ENCODE measurements at places on chromosomes 7 and 10.

GRCh38 chr10:132462463-132463332, 65.7 kb downstream of the PWWP2B start:
- no peak for DNase-seq

GRCh38 chr7:24572997-24573553, at the start of gene PALS2:
PALS2 (plus strand) TSS chr7:24573452; CDS start chr7:24623668, 50,216 bp downstream.
- peak; percentile 87 for DNase-seq

- DNase-seq: no peak
These were observed 123.3 kb upstream of the FZD1 start for GRCh38 chr7:91140982-91141381.

GRCh38 chr7:5421714-5422395, 1.8 kb downstream of the TNRC18 start:
- DNase-seq: peak; percentile 11

DNA sequence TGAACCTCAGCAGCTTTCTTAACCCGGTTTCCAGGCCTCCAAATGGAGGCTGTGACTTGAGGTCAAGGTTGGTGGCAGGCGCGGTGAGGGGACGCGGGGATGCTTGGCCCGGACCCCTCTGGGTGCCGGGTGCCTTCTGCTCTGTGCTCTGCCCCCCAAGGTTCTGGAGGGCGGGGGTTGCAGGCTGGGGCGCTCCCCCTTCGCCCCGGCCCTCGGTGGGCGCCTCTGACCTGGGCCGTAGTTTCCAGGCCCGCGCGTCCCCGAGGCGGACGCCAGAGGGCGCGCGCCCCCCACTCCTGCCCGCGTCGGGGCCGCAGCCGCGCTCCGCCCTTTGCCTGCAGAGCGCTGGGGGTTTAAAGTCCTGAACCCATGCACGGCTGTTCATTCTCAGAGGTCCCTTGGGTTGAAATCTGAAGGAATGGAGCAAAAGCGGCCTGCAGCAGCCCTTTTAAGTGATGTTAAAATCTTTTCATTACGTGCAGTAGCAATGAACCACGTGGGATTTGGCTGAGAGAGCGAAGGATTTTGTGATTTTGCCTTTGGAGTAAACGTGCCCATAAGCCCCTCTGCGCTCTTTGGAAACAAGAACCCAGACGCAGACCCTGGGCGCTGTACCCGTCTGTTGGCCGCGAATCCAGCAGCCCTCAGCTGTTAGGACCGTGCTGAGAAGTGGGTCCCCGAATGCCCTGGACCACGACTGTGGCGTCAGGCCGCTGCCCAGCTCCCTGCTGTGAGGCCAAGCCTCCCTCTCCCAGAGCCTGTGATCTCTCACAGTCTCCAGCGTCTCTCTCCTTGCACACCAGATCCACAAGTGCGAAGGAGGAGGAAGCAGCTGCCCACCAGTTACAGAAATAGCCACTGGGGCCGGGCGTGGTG, 135.0 kb downstream of the ACTR3B start:
- DNase-seq: no peak

- DNase-seq: no peak
These were observed 729 bp upstream of the TAF3 start for GRCh38 chr10:7817576-7817975.

GRCh38 chr10:131090761-131091661, 220.5 kb downstream of the TCERG1L start:
- DNase-seq: no peak

GRCh38 chr10:17607060-17607459, 10.1 kb downstream of the HACD1 start:
- no peak for DNase-seq

- no peak for DNase-seq
These were observed 72.9 kb upstream of the NAMPT start for GRCh38 chr7:106357675-106358074.

GRCh38 chr10:92562424-92562823, 11.5 kb downstream of the IDE start:
- DNase-seq: no peak

DNA sequence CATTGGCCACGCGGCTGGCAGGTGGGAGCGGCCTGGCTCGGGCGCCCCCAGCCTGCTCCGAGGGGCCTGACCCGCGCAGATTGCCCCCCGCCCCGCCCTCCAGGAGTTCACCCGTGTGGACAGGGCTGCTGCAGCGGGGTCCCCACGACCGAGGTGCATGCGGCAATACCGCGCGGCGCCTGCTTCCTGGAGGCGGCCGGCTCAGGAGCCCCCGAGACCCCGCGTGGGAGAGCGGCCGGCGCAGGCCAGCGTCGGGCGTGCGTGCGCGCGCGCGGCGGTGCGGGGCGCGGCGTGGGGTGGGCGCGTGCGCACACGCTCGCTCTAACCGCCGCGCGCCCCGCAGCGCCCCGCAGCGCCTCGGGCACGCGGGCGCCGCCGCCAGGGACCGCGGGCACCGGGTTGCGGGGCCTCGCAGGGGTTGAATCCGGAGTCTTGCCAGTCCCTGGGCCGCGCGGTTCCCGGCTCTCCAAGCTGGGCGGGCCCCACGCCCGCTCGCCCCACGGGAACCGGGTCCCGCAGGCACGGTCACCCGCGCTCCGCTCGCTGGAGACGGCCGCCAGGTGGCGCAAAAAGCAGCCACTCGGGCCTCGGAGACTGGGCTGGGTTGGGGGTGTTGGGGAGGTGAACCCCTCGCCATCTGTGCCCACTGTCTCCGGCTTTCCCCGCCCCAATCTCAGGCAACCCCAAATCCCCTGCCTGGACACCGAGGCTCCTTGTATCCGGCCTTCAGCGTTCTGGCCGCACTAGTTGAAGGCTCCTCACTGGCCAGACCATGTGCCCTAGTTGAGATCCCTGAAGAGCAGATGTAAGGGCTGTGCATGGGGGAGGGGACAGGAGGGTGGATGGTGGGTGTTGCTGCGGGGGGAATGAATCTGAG, 1.3 kb upstream of the ACHE start:
- peak; percentile 55 for DNase-seq

DNA sequence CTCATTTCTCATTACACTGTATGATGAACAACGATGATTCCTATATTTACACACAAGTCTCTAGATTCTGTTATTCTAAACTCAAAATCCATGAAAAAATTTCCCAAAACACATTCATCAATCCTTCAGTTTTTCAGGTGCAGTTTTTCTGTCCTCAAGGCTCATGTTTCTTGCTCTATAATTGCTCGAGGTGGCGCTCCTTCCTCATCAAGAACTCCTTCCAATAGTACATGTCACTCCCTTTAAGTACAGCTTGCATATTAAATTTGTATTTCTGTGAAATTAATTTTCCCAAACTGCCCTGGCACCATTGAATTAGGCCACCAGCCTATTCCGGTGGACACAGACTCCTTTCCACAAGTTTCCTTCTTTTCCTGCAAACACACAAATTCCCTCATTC, 188.7 kb upstream of the MINDY3 start:
- no peak for DNase-seq

- DNase-seq: no peak
These were observed 20.7 kb downstream of the MET start for GRCh38 chr7:116692401-116693308.

GRCh38 chr7:41745451-41745850, 42.6 kb upstream of the INHBA start:
- no peak for DNase-seq

GRCh38 chr7:101629171-101629570, at the start of gene MYL10:
MYL10 (minus strand) TSS chr7:101629296; CDS start chr7:101629118, 178 bp downstream.
- no peak for DNase-seq

- DNase-seq: no peak
These were observed 103.1 kb downstream of the PRKAG2 start for GRCh38 chr7:151773797-151774196.

DNA sequence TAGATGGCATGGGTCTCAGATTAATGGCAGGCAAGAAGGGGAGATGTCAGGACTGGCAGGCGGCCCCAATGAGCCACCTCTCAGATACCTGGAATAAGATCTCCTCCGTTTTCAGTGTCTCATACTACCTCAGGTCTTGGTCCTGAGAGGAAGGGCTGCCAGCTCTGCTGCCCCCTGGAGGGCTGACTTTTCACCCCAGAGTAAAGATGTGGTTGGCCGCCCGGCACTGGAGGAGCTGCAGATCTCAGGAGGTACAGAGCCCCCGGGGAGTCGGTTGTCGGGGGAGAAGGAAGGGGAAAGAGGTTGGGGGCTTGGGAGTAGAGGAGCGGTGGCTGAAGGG, 642 bp upstream of the COL13A1 start:
- DNase-seq: no peak

DNA sequence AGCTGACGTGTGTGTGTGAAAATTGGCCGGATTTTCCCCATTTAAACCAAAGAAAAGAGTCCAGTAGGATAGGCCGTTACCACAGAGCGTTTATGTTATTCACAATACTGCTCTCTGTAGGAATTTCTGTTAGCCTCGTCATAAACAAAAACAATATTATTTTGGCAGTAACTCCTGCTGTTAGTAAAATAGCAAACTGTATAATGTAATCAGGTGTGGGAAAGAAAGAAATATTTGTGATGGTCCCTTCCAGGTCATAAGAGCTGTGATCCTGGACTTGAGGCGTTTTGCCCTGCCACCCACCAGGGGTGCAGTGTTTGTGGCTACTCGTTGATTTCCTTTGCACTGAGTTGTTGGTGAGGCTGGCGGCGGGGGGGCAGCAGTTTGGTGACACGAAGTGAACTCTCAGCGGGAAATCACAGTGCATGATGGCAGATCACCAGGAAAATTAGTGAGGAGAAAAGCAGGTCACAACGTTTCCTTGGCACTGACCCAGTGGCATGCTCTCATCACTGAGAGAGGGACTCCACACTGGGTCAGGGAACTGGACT, 2.8 kb downstream of the EEPD1 start:
- no peak for DNase-seq

GRCh38 chr10:43689955-43690771, 41.5 kb upstream of the ZNF32 start:
- DNase-seq: peak; percentile 87

GRCh38 chr7:146084086-146084485, 32.5 kb upstream of the CNTNAP2 start:
- DNase-seq: no peak

- DNase-seq: no peak
These were observed 31.5 kb downstream of the CREB3L2 start for GRCh38 chr7:137970253-137970975.

All from CD4-positive, alpha-beta T cell treated with Interferon alpha-2 for 1 hour (primary cell).